Activated CD4-positive, CD25-positive, alpha-beta regulatory T cell treated with anti-CD3 and anti-CD28 coated beads, Interleukin-2, amount 50 U/mL, for 72 hours (primary cell): ENCODE measurements at places on chromosomes 3 and 15.

DNA sequence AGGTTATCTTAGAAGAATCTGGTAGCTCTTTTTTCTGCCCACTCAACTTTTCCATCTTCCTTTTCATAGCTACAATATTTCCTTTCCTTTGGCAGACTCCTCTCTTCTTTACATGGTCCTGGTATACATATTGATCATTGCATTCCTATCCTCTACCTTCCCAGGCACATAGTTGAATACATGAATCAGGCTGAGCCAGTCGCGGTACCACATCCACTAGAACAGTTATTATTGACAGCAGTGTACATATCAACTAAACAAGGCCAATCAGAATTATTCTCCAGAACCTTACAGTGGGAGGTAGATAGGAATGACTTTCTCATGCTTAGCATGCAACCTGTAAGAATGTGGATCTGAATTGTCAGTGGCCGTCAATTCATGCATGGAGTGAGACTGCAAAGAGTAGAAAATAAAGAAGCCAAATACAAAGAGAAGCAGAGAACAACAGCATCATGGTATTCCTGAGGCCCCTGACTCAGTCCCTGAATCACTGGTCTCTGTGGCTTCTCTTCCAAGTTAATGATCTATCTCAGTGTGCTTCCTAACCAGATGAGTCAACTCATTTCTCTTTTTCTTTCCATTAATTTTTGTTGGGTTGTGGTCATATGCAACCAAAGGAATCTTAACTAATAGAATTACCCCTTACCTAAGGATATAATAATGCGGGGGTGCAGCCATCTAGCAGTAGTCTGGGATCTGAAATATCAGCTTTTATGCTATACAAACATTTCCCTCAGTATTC is 60.9 kb upstream of the DCBLD2 start:
- no peak for DNase-seq

DNA sequence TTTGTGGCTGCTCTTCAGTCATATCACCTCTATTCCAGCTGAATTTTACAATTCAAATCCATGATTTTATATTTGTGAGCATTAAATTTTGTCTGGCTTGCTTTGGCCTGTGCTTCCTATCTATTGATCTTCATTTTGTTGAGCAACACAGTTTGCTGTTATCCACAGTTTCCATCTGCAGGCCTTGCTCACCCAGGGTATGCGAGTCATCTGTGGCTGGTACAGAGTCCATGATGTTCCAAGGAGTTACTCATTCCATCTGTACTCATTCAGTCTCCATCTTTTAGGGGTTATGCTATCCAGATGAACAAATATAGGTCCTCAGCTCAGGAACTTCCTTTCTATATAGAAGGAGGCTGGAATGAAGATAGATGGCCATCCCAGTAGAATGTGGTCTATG is 70.1 kb upstream of the CCK start:
- no peak for DNase-seq

DNA sequence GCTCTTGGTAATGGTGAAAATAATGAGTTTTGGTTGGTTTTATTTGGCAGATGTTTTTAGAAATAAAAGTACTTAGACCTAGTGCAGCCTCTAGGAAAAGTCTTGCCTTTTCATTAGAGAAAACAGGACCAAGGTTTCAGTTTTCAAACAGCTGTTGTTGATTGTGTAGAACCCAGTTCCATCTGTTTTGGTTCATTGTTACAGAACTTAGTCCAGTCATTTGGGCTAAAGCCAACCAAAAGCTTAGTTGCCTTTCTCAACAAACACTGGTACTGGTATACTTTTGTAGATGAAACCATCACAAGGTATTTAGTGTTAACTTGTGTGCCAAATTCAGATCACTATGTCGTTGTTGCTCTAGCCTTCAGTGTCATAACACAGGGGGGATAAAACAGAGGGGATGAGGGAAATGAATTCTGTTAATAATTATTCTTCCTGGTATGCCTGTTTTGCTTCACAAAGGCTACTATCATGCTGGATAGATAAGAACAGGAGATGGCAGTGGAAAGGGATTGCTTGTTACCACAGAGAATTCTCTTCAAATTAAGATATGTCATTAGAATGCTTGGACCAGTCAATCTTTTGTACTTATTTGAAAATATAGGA is 12.6 kb upstream of the APH1B start:
- DNase-seq, result no peak

- DNase-seq, result no peak
Observed at GRCh38 chr15:75720297-75720696, 7.6 kb upstream of the CSPG4 start.

DNA sequence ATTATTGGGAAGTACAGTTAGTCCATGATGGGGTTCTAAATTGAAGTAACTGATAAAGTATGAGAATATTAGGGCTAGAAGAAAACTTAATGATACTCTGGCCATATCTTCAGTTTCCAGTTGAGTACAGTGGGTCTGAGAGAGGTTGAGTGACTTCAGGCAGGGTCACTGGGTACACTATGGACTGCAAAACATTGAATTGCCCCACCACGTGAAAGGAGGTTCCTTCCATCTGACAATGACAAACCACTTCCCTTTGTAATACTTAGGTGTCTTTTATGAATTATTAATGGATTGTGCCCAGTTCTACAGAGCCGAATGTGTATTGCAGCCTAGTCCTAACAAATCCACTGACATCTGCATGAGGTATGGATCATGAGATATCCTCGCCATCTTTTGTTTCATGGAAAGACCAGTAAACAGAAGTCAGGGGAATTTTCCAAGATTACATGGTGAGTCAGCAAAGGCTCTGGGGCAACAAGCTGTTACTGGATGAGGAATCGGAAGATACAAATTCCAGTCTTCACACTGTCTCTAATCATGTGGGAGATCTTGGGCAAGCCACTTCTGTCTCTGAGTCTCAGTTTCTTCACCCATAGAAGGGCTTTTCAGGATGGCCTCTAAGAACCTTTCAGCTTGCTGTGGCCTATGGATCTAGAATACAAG is 66.5 kb upstream of the BCL6 start:
- DNase-seq, result no peak
